ENCODE measurements at places on chromosomes 3 and 15.

DNA sequence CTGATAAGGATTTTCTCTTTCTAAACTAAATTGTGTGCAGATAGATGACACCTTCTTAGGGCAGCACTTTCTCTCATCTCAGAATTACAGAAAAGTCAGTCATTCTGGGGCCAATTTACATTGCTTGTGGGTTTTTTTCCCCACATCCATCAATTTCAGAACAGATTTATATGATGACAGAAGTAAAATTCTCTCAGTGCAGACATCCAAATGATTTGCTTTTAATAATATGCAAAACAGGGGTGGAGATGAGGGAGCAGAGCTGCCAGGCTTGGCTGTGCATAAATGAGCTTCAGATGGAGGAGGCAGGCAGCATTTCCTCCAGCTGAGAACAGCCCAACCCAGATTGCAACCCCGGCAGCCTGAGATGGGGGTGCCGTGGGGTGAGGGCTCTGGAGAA, 44.0 kb downstream of the EDEM1 start:
- no peak for DNase-seq

- DNase-seq, result no peak
Measured at GRCh38 chr3:15330031-15330596, 2.3 kb downstream of the SH3BP5 start.

GRCh38 chr15:29270169-29270955, 740 bp upstream of the NSMCE3 start:
- DNase-seq, result peak; percentile 21

DNA sequence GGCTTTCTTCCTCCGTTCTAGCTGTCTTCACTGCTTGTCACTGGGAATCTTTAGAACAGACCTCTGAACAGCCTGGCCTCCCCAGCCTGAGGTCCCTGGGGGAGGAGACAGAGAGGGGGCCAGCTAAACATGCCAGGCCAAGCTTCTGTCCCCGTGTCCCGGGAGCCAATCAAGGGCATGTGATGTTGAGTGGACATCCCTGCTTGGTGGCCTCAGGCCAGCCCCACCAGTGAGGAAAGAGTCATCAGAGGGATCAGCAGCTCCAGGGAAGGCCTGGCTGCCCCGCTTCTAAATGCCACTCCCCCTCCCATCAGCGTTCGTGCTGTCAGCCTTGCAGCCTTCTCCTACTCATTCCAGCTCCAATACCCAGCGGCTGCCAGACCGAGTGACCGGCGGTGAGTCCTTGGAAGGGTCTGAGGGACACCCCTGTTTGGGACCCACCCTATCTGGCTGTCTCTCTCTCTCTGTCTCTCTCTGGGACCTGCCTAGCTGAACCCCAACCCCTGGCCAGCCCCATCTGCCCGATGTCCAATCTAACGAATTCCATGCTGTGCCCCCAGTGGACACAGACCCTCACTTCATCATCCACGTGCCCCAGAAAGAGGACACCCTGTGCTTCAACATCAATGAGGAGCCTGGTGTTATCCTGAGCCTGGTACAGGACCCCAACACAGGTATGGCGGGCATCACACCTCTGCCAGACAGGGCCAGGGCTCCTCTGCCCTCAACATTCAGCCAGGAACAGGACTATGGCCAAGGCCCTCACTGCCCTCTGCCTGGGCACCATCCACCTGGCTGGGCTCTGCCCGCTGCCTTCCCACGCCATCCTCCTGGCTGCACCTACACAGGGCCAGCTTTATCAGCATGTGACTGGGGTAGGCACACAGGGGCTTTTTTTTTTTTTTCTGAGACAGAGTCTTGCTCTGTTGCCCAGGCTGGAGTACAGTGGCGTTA, 6.6 kb upstream of the ITIH3 start:
- DNase-seq, result no peak

GRCh38 chr15:39781967-39782302, 706 bp downstream of the FSIP1 start:
- no peak for DNase-seq

- DNase-seq, result no peak
Measured at GRCh38 chr3:171792531-171792930, 17.8 kb downstream of the PLD1 start.

- no peak for DNase-seq
Measured at GRCh38 chr3:42080453-42080872, 10.7 kb upstream of the TRAK1 start.

GRCh38 chr3:25903371-25904129, 113.7 kb downstream of the OXSM start:
- DNase-seq, result no peak

- DNase-seq, result no peak
Measured at GRCh38 chr3:101972430-101973162, 123.3 kb downstream of the NFKBIZ start.

DNA sequence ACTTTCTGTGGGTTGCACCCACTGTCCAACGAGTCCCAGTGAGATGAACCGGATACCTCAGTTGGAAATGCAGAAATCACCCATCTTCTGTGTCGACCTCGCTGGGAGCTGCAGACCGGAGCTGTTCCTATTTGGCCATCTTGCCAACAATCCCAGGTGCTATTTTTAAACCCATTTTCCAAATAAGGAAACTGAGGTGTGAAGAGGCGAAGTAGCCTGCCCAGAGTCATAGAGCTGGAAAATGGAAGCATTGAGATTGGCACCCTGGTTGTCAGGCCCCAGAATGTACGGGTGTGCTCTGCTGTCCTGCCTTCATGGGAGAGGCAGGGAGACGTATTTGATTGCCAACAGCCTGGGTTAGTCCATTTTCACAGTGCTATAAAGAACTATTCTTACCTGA, 39.6 kb downstream of the TMEM266 start:
- DNase-seq, result no peak

DNA sequence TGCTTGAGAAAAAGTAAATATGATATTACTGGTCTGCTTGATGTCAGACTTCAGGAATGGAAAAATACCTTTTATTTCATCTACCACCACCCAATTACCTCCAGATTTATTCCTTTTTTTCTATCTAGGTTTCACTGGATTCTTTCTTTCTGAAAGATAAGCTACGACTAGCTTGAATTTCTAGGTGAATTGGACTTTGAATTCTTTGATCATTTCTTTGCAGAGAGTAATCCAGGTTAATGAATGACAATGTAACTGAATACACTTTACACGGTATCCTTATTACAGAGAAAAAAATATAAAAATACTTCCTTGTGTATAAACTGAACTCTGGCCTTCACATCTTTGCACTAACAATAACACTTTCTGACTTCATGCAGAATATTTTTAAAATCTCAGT, 59.5 kb upstream of the TRPC1 start:
- no peak for DNase-seq

DNA sequence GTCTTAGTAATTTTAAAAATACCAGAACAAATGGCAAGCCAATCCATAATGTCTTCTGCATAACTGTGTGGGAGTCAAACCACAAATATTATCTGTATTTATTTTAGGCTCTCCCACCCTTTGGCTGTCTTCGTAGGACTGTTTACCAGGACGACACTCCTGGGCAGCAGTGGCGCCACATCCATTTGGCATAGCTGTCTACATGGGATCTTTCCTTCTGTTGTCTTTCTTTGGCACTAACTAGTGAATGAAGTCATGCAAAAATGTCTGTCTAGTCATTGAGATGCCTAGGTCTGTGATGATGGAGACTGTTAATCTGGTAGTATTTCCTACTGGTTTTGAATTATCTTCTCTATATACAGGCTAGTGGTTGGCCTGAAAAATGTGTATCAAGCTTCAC, 54.0 kb upstream of the CHMP2B start:
- DNase-seq, result no peak

- no peak for DNase-seq
Measured at GRCh38 chr3:32432711-32433530, 41.3 kb downstream of the CMTM7 start.

- DNase-seq, result no peak
Measured at GRCh38 chr15:75436881-75437280, 14.6 kb downstream of the SIN3A start.

DNA sequence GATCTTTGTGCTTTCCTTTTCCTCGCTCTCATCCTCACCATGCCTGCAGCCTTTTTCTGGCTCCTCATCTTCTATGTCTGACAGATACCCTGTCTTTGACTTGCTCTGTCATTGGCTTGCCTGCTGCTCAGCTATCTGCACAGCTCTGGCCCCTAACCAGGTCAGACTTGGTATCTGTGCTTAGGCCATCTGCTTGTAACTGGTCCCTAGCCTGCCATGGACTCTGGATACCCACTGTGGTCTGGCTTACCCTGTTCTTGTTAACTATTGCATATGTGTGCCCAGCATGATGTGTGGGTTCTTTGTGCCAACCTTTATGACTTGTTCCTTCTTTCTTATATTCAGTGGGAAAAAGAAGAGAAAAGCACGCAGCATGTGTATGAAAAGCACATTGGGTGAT, 109.7 kb upstream of the ROPN1 start:
- DNase-seq, result no peak

DNA sequence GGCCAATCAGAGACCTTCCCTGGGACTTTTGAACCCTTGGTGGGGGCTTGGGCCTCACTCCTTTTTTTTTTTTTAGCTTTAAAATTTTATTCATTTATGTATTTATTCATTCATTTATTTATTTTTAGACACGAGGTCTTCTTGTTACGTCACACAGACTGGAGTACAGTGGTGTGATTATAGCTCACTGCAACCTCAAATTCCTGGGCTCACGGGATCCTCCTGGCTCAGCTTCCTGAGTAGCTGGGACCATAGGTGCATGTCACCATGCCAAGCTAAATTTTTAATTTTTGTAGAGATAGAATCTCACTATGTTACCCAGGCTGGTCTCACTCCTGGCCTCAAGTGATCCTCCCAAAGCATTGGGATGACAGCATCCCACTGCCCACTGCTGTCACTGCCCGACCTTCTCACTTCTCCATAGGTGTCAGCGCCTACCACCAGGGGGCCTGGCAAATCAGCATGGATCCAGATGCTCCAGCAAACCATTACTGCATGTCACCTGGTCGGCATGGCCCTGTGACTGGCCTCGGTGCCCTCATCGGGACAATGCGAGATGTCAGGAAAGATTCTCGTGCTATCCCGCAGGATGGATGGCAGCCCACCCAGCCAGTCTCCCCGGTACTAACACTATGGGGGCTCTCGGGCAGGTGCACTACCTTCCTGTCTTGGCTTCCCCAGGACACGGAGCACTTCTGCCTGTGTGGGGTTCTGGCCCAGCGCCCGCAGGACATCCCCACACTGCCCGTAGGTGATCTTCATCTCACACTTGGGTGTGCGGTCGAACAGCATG, 3.0 kb downstream of the MYL3 start:
- no peak for DNase-seq

DNA sequence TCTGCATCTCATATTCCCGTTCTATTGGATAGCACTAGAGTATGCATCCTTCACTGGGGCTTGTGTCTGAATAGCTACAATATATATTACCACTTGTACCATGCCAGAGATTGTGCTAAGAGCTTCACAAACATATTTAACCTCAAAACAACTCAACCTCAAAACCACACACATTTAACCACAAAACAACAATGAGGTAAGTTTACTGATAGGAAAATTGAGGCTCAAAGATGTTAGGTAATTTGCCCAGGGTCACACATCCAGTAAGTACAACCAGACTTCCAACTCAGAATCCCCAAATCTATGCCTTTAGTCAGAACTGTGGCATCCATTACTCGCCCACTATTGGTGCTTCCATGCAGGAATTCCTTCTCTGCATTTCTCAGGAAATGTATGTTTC, 220.0 kb downstream of the FAM43A start:
- DNase-seq, result no peak

- no peak for DNase-seq
Measured at GRCh38 chr3:65671004-65671403, 367.7 kb downstream of the MAGI1 start.

GRCh38 chr3:11364181-11364580, 92.0 kb downstream of the ATG7 start:
- no peak for DNase-seq

- no peak for DNase-seq
Measured at GRCh38 chr15:100691321-100691720, 88.9 kb downstream of the ASB7 start.

DNA sequence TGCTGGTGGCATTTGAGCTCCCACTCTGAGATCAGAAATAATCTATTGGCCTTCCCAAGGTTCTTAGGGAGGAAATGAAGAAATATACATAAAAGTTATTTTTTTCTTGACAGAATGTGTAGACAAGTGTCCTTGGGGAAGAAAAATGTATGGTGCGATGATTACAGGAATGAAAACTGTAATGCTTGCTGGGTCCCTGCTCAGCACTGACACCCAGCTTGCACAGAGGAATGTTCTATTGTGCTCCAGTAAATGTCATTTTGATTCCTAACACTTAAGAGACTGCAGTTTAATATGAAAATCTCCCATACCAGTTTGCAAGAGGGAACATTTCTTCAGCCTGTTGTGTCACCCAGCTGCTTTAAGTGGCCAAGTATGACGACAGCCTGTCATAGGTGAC, 271.3 kb upstream of the TPM1 start:
- DNase-seq, result no peak

DNA sequence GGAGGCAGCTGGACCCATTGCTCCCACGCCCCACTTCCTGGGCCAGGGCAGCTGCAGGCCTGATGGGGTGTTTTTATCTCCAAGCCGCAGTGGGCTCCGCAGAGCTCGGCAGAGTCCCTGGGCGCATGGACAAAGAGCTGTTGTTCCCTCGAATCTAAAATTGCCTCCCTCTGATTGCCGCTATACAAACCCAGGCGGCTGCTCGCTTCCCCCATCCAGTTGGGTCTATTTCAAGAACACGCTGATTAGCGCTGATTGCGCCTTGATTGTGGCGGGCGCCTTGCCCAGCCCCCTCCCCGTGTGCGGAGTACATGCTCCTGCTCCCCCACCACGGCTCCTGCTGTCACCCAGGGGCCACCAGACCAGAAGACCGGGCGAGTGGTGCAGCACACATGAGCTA, 43.4 kb upstream of the SLC6A1 start:
- DNase-seq, result no peak

DNA sequence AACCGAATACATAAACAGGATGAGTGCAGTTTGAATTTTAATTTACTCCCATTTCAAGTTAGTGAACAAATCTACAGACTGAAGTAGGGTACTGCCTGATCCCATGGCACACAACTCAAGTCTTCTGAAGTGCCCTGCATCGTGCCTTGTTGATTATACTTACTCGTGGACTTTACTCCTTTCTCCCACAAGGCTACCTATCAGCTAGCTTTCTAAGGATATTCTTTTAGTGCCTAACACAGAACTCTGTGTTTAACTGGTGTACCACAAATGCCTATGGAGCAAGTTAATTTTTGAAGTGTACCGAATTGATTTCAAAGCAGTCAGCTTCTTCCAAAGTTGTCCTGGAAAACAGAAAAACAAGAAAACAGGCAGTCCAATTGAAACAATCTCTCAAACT, 119.8 kb downstream of the TNIK start:
- no peak for DNase-seq

GRCh38 chr3:129975705-129976048, 1.2 kb downstream of the TRH start:
- DNase-seq, result no peak

DNA sequence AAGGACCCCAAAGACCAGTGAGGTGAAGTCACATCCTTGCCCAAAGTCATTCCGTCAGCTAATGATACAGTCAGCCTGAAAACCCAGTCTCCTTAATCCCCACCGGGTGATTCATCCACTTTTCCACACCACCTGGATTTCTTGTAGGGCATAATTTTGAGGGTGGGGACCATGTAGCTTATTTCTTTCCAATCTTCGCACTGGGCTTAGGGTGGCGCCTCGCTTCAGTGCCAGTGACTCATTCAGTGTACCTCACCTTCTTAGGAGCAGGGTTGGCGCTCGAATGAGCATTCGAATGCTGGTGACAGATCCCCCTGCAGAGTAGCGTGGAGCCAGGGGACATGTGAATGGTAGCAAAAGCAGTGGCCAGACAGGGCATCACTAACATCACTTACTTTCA, 24.0 kb downstream of the BMF start:
- no peak for DNase-seq

All from memory B cell (primary cell).